ENCODE measurements at places on chromosomes 16 and 17.

DNA sequence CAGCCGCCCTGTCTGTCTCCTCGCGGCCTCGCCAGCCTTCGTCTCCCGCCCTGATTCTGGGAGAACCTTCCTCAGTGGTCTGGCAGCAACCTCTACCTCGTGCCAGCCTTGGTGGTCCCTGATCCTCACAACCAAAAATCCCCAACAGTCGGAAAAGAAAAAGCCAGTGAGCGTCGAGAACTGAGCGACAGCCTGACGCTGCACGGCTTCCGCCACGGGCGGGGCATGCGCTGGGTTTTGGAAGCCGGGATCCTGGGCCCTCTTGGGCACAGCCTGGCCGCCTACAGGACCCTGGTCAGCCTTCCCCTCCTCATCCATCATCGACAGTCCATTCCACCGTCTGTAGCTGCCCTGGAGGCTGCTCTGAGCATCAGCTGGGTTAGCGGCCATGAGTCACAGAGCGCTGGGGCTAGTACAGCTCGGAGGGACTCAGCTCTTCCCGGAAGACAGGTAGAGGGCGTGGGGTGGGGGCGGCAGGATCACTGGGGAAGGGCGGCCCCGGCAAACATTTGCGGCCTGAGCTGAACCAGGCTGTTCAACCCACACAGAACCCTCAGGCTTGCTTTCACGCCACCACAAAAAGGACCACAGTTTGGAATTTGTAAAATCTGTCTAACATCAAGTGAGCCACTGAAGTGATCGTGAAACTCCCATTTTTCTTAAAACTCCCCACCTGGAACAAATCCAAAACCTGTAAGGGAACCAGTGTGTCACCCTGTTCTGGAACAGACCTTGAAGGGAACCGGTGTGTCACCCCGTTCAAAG lies 55.4 kb upstream of the DOC2B start:
- no peak for DNase-seq

GRCh38 chr17:80036715-80037477 lies 454 bp downstream of the CCDC40 start:
- DNase-seq = peak; percentile 15

- DNase-seq = no peak
Observed at GRCh38 chr16:5979905-5980550, 882.4 kb upstream of the EEF2KMT start.

DNA sequence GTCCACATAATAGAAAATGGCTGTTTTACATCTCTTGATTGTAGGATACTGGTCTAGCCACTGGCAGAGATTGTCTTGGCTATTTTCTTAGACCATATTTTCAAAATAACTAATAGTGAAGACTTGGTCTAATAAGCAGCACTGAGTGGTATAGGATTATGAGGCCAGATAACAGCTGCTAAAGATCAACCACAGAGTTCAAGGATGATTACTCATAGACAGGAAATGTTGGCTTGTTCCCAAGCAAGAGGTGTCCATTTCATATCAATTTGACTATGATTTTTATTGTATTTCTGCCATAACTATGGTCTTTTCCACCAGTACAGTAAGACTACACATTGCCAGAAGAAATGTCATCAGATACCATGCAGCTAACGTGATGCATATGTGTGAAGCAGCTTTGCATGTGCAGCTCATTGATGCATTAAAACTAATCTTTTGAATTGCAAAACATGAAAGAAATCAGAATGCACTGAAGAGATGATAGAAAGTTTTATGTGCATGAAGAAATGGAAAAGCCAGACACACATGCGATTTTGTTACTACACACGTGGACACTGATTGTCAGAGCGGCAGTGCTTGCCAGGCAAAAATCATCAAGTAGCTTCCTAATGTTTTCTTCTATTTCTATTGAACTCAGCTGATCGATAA lies 693.3 kb downstream of the CDH11 start:
- no peak for DNase-seq

- DNase-seq = no peak
Observed at GRCh38 chr17:8693328-8693727, 51.3 kb downstream of the CCDC42 start.

GRCh38 chr16:1828645-1829410 lies 1.8 kb downstream of the FAHD1 start:
- no peak for DNase-seq

GRCh38 chr17:39739885-39740356 lies 2.2 kb downstream of the GRB7 start:
- DNase-seq = no peak

DNA sequence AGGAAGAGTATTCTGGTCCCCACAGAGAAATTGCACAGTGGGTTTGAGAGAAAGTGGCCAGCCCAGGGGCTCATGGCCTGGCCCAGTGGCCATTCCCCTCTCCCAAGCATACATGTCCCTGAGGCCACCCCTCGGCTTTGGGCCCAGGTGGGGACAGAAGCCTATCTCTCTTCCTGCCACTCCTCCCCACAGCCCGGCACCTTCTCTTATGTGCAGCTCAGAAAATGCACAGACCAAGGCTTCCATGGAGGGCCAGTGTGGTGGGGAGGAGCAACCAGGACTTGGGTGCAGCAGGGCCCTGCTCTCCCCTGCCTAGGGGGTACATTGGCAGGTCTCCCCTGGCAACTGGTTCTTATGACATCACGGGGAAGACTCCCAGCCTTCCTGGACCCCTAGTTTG lies at the start of gene C16orf90:
Gene C16orf90 (minus strand): TSS at position 314 of the 400 bp plus-strand sequence. CDS start 68 bp downstream, at position 246.
- no peak for DNase-seq

DNA sequence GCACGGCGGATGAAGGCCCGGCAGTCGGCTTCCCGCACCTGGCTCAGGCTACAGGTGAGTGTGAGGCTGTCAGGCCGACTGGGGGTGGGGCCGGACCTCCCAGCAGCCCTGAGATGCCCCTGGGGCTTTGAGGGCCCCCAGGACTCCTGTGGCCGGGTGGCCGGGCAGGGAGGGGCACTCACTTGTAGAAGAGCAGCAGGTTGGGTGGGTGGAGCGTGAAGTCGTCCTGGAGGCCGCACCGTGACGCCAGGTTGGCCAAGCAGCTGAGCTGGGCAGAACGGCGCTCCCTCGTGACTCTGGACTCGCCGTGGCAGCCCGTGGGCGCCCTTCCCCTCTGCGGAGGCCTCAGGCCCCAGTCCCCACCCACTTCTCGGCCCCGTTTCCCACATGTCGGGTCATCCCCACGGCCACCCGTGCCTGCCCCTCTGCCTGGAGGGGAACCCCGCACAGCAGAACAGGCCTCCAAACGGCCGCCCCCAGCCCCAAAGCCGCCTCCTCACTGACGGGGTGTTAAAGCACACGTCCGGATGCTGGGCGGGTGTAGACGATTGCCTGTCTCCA lies 12.9 kb downstream of the RPUSD1 start:
- DNase-seq = no peak

GRCh38 chr17:63529711-63530556 lies 6.8 kb downstream of the KCNH6 start:
- no peak for DNase-seq
